Sigmoid colon (tissue), 7 donors: ENCODE measurements at places on chromosomes 5 and 9. TPM values are rescaled to one million over a fixed set of nuclear protein-coding genes. Genes with fewer than 3 reads are reported as not detected.
A peak's percentile ranks its signal among the peaks of the same experiment; 100 is the strongest.

- DNase-seq, result peak; percentile 61
These were observed 23.4 kb downstream of the LCP2 start for GRCh38 chr5:170273968-170274710.

GRCh38 chr9:134304690-134305089, 21.6 kb upstream of the RXRA start:
- DNase-seq, result no peak

- no peak for DNase-seq
These were observed 120.2 kb downstream of the STARD4 start for GRCh38 chr5:111392181-111392580.

GRCh38 chr9:77156646-77157371, 20.5 kb upstream of the VPS13A start:
- no peak for DNase-seq

GRCh38 chr9:30244877-30245276, 2139.6 kb upstream of the ACO1 start:
- no peak for DNase-seq

- peak; percentile 70 for DNase-seq
These were observed 154.3 kb downstream of the ROR2 start for GRCh38 chr9:91795598-91796241.

GRCh38 chr9:128406848-128407391, 13.7 kb upstream of the CERCAM start:
- no peak for DNase-seq

- DNase-seq, result no peak
These were observed 127.0 kb upstream of the RPS23 start for GRCh38 chr5:82405161-82405560.

Gene DOCK2
- 14.7 TPM for total RNA-seq

GRCh38 chr5:142784401-142784955, 14.3 kb downstream of the ARHGAP26 start:
- no peak for DNase-seq

- DNase-seq, result no peak
These were observed 77.0 kb upstream of the TBC1D2 start for GRCh38 chr9:98332405-98332831.

DNA sequence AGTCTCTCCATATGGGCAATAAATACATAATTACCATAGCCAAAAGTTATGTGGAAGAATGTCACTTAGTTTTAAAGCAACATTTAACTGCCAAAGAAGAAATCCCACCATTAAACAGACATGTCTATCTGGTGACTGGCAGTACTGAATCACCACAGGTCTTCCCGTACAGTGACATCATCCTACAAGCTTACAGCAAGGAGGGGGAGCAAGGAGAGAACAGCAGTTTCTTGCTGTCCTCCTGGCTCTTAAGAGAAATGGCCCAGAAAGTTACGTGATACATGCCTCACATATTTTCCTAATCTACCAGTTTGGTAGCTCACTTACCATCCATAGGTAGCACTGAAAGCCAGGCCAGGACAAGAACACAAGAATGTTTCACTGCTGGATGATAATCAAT, 671.0 kb downstream of the DMRTA1 start:
- no peak for DNase-seq

Gene SLC25A2
- total RNA-seq, result 0.81 TPM

GRCh38 chr9:29511680-29512079, 1938.4 kb upstream of the C9orf72 start:
- no peak for DNase-seq

GRCh38 chr9:132197856-132198550, 36.1 kb downstream of the NTNG2 start:
- DNase-seq, result no peak

Gene GNE
- 23.3 TPM for total RNA-seq

Gene LHX3
- not detected for total RNA-seq

GRCh38 chr5:94632024-94632423, 13.6 kb downstream of the SLF1 start:
- DNase-seq, result no peak

DNA sequence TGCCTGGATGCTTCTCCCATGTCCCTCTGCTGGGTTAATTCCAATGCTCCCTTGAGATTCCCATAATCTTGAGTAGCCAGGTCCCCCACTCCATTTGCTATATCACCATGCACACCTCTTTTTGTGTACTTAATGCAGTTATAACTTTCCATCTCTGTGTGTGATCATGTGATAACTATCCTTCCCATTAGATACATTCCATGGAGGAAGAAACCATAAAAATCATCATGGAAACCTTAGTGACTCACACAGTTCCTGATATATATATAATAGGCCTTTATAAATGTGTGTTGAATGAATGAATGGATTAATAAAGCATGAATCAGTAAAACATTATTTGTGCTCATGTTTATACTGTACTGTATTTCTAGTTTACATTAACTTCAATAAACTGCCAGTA, 104.6 kb downstream of the PCSK5 start:
- no peak for DNase-seq

Gene JMY
- 33.2 TPM for total RNA-seq

DNA sequence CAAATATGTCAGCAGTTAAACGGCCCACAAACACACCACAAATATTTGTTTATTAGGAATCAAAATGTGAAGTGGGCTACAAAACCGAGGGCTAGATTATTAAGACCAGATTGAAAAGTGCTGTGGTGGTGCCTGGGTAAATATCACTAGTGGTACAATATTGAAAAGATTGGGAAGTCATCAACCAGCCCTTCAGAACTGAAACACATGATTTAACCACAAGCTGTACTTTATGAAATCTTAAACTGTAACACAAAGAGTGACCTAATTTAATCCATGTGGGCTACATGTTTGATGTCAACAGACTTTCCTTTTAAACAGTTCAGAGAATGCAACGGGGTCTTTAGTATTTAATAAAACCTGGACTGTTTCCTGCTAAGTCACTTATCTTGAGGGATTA, 182.3 kb downstream of the SPATA31D1 start:
- no peak for DNase-seq

GRCh38 chr5:79619854-79620253, 7.6 kb downstream of the TENT2 start:
- no peak for DNase-seq

Gene CNTNAP3B
- total RNA-seq, result 26.0 TPM

Gene SH3TC2
- total RNA-seq, result 5.0 TPM

Gene CAAP1
- 18.2 TPM for total RNA-seq

GRCh38 chr9:85510830-85511504, 230.8 kb downstream of the AGTPBP1 start:
- DNase-seq, result no peak
